GM12864 (cell line): ENCODE measurements at places on chromosomes 4 and X.

DNA sequence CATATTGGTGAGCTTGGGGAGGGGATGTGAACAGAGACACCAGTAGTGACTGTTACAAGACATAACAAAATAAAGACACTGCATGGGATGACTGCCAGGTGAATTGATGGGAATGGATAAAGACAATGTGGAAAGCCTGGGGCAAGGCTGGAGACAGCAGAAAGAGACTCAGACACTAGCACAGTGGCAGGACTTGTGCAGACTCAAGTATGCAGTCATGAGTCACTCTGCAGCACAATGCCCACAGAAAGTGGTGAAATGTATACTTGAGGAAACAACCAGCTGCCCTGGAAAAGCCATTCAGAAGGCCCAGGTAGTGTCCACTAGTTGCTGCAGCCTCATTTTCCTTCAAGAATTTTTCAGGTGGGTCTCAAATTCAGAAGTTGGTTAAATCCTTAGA lies 452.3 kb downstream of the MID1IP1 start:
- DNase-seq = no peak

DNA sequence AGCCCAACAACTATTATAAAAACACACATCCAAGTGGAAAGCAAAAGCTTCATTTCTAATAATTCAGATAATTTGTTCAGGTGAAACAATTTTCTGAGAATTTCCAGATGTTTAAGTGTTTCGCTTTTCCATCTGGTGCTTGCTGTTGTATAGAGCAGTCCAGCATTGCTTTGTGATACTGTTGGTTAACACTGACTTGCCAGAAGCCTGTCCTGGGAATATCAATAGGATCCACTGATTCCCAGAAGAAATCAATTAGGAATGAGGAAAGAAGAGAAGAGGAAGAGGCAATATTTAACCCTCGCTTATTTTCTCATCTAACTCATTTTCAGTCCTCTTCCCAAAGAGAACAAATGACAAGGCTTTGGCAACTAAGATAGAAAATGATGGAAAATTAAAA lies 94.9 kb upstream of the DDIT4L start:
- no peak for DNase-seq

- no peak for DNase-seq
These were observed 230.7 kb downstream of the SHROOM3 start for GRCh38 chr4:76665721-76666120.

DNA sequence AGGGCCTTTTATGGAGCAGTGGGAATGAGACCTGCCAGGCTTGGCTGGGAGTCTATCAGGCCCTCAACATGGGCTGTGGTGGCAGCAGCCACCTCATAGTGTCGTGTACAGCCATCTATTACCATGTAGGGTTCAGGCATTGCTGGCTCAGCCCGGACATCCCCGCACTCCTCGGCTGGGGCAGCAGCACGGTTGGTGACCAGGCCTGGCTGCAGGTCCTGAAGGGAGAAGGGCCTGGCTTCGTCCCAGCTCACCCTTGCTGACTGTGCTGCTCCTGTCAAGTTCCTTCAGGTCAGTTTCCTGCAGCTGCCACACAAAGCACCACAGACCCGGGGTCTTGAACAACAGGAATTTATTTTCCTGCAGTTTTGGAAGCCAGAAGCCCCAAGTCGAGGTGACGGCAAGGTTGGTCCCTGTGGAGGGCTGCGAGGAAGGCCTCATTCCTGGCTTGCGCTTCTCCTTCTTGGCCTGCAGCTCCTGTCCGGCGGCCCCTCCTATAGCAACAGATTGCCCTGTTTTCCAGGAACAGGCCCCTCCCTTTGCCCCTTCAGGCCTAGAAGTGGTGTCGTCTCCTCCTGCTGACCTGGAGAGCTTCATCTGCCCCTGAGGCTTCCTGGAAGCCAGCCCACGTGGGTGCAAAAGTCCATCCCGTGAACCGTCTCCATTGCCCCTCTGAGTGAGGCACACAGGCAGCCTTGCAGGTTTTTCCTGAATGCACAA lies 25.2 kb upstream of the SORCS2 start:
- no peak for DNase-seq

DNA sequence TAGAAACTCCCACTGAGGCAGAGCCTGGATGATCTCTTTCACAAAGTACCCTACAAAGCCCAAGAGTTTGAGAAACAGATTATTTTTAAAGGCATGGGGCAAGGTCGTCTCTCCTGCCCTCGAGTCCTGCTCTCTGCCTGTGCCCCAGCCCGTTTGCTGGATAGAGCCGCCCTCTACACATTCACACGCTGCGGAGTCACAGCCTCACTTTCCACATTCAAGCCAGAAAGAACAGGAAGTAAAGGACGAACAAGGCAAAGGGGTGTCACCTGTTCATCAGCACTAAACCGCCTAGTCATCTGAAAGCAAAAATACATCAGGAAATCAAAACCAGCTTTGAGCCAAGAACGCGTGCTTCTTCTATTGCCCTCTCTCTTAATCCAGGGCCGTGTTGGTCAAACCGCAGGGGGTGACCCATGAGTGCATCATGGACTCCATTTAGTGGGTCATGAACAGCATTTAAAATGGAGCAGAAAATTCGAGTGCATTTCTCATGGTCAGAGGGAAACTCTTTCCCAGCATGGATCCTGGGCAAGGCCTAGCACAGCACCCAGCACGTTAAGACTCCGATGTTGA lies 83.4 kb downstream of the PHKA2 start:
- no peak for DNase-seq

- no peak for DNase-seq
These were observed 24.3 kb downstream of the RAI2 start for GRCh38 chrX:17836830-17837229.

DNA sequence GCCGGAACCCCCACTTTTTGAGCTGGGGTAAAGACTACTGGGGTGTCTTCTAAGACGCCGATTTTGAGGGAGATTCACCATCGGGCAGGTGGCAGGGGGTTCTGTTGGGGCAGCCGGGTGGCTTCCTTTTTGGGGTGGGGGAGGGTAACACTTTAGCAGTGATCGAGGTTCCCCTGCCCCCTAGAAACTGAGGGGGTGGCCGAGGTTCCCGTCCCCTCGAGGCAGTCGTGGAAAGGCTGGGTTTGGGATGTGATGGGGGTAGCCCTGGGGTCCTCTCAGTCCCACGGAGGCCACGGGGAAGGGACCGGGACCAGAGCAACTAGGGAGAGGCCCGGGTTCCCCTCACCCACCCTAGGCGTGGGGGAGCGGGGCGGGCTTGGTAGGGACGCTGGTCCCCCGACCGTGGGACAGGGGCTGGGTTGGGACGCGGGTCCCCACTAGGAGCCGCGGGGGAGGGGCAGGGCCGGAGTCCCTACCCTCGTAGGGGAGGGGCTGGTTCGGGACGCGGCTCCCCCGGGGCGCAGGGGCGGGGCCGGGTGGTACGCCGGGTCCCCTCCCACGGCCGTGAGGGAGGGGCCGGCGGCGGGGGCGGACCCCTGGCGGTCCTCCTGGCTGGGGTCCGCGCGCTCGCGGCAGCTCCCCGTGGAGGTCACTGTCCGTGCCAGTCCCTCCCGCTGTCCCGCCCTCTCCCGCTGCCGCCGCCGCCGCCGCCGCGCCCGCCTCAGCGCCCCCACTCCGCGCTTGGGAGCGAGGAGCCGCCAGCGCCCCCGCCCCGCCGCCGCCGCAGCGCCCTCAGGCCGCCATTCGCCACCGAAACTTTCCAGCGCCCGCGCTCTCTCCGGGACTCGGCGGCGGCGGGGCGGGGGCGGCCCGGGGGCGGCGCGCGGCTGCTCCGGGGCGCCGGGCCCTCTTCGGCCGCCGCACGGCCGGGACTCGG lies at the start of gene TBL1X:
Gene TBL1X, plus strand, starts transcription at position 624 of the 937 bp plus-strand sequence. CDS start 188,529 bp downstream, outside the sequence.
- DNase-seq = no peak

DNA sequence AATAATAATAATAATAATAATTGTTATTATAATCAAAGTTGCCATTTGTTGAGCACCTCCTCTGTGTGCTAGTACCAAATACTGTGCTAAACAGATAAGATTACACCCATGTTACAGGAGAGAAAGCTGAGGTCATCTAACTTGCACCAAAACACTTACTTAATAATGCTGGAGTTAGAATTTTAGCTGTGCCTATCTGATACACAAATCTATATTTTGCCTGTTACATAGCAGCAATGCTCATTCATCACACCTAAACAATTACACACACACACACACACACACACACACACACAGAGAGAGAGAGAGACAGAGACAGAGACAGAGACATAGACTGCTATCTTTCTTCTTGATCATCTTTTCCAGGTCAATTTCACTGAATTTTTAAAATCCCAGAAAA lies 170.9 kb upstream of the KLF3 start:
- DNase-seq = no peak

DNA sequence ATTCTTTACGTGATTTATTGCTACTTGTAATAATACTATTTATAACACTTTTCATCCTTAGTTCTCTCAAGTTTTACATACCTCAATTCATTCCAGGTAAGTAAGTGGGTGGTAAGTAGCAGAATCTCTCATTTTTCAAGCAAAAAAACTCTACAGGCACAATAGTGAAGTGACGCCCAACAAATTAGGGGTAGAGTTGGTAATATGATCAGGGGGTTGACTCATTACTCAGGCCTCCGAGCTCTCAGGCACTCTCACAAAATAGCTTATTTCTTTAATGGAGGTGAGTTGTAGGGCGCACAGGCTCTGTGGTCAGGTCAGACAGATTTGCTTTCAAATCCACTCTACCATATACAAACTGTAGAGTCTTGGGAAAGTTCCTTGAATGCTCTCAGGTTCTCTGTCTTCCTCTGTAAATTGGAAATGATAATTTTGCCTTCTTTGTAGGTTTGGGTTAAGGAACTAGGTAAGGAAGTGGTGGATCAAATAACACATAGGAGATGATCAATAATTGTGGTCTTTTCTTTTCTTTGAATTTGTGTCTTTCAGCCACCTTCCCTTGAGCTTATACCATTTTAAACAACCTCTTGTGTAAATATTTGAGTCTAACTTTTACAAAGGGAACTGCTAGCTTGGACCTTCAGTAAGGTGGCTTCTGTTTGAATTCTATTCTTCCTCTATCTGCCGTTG lies 134.9 kb upstream of the LEF1 start:
- no peak for DNase-seq

DNA sequence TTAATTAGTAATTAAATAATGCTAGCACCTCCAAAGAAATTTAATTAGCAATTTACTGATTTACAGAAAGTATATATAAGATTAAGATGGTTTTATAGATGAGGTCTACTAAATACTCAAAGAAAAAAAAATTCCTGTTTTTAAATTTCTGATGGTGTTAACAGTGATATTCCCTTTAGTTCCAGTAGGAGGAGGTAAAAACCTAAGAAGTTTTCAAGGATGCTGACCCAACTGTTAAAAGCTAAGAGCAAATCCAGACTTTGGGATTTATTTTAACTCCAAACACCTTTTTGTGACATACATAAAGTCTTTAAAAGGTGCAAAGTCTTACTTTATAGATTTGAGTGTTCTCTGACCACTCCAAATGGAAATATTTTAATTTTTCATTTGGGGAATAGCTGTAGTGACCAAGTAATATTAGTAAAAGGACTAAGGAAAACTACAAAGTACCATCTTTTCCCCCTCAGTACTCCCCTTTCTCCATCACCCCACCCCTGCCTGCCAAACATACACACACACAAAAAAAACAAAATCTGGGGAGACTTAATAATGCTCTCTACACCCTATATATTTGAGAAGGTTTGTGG lies 34.2 kb upstream of the CSN1S1 start:
- no peak for DNase-seq

GRCh38 chrX:150362599-150363481 lies at the start of gene MAMLD1:
MAMLD1 (plus strand) TSS chrX:150363317; CDS start chrX:150445517, 82,200 bp downstream.
- DNase-seq = no peak

- DNase-seq = no peak
These were observed 201.4 kb downstream of the CCSER1 start for GRCh38 chr4:90328558-90328957.

- DNase-seq = no peak
These were observed 17.4 kb downstream of the IRAK1 start for GRCh38 chrX:154002215-154002719.

- DNase-seq = no peak
These were observed 1124.1 kb downstream of the ADGRL3 start for GRCh38 chr4:62324215-62324614.
